Right hindlimb (tissue), 1 donor: ENCODE measurements at places on chromosomes 1 and 21.
A peak's percentile ranks its signal among the peaks of the same experiment; 100 is the strongest.

- DNase-seq = no peak
Measured at GRCh38 chr1:10402729-10403274, 3.9 kb downstream of the PGD start.

DNA sequence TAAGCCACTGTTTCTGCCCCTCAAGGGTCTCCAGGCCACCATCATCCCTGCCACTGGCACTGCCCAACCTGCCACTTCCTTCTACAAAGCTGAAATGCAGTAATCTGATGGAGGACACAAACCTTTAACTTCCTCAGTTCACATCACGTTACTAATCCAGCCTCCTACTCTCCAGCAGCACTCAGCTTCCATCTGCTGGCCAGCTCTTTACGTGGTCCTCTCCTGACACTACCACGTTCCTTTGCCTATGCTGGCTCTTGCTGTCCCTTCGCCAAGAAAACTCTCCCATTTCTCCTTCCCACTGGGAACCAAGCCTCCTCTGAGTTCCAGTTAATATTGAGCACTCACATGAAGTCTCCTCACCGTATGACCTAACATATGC is 124.0 kb downstream of the EDEM3 start:
- DNase-seq = no peak

- no peak for DNase-seq
Measured at GRCh38 chr1:115458426-115459114, 120.5 kb upstream of the NGF start.

GRCh38 chr1:26779098-26779668 is 8.6 kb upstream of the PIGV start:
- no peak for DNase-seq

DNA sequence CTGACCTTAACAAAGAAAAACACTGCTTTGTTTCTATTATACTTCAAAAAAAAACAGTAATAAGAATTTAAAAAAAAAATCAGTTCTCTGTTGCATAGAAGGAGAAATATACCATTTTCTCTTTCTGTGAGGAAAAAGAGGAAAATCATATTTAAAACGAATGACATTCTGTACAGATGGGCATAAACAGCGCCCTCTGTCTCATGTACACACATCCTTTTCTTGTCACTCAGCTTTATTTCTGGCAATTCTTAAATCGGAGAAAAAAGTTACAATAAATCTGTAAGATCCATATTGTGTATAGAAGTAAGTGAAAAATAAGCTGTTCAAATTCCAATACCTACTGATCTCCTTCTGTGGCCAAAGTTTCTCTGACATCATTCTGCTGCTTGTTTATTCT is 245.4 kb downstream of the SMYD3 start:
- no peak for DNase-seq

DNA sequence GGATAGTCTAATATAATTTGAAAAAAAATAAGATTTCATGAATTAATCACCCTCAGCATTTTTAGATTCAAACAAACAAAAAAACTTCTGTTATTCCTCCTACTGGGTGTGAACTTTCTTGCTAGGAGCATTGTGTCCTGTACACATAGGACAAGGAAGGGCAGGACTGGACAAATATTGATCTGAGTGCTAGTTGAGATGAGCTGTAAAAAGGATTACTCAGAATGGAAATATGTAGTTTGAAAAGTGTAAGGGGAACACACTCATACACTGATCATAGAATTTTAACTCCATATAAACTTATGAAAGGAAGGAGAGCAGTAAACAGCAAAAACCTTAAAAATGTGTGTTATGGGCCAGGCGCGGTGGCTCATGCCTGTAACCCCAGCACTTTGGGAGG is 156.5 kb upstream of the ZNF648 start:
- no peak for DNase-seq

DNA sequence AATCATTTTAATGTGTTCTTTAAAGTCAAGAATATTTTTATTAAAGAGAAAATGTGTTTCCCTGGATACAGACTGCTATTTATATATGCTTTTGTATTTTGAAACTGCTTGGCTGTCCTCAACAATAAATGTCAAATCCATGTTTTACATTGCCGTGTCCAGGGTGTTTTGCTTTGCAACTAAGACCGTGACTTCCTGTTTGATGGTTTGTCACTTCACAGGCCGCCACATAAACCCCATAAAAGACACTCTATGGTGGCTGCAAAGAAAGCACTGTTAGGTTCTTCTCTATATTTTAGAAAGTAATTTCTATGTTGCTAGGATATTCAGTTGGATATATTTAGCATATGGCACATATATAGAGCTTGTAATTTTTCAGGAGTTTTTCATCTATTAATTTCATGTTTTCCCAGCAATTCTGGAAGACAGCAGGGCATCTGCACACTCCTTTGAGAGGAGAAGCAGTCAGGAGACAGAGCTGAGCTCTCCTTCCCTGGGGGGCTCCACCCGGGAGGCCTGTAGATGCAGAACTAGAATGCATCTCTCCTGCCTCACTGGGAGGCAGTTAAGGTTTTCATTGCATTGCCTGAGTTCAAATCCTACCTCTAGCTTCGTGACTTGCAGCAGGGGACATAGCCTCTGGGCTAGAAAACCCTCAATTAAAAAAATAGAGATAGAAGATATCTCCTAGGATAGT is 33.1 kb downstream of the PRDM2 start:
- no peak for DNase-seq

DNA sequence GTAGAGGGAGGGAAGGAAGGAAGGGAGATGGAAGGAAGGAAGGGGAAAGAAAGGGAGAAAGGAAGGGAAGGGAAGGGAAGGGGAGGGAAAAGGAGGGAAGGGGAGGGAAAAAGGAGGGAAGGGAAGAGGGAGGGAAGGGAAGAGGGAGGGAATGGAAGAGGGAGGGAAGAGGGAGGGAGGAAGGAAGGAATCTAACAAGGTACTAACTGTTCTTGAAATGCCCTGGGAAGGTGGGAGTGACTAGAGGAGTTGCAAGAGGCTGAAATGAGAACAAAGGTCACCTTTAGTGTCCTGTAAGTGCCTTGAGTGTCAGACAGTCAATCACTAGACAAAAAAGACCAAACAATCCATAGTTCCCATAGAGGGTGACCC is 2.3 kb upstream of the ATP2B4 start:
- no peak for DNase-seq

- DNase-seq = no peak
Measured at GRCh38 chr1:245520611-245521010, 365.8 kb downstream of the KIF26B start.

- peak; percentile 76 for DNase-seq
Measured at GRCh38 chr1:228082918-228083870, 686 bp downstream of the ARF1 start.

DNA sequence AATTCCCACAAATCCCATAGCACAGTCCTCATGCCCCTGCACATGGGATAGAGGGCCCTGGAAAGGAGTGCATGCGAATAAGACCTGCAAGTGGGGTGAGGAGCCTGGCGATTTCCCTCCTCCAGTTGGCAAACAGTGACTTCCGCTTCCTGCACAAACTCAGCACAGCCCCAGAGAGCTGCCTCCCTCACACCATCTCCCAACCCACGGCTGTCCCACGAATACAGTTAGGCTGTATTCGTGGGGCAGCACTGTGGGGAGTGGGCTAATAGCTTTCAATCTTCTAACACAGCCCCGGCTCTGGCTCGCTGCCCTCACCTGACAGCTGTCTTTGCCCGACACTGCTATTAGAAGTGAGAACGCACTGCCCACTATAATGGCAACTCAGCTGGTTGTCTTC is 28.2 kb upstream of the CNTN2 start:
- DNase-seq = no peak

- DNase-seq = no peak
Measured at GRCh38 chr1:215530401-215530984, 36.6 kb upstream of the KCTD3 start.

- no peak for DNase-seq
Measured at GRCh38 chr1:22888320-22889075, 84.2 kb downstream of the LACTBL1 start.

GRCh38 chr21:33286600-33287456 is 20.7 kb downstream of the IL10RB start:
- peak; percentile 64 for DNase-seq
